ENCODE measurements at places on chromosomes 6 and 20.

DNA sequence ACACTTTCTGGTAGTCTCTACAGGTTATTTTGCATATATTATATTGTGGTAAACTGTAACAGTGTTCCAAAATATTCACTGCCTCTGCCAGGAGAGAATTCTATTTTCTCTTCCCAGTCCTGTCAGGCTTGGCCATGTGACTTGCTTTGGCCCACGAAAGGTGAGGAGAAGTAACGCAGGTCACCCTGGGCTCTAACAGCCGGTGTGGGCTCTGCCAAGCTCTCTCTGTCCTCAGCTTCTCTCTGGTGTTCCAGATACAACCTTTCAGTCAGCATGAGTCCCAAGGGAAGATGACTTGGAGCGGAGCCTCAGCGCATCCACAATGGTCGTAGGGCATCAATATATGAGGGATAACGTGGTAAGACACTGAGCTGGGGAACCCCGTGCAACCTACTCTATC lies 113.0 kb upstream of the RREB1 start:
- DNase-seq, result no peak

DNA sequence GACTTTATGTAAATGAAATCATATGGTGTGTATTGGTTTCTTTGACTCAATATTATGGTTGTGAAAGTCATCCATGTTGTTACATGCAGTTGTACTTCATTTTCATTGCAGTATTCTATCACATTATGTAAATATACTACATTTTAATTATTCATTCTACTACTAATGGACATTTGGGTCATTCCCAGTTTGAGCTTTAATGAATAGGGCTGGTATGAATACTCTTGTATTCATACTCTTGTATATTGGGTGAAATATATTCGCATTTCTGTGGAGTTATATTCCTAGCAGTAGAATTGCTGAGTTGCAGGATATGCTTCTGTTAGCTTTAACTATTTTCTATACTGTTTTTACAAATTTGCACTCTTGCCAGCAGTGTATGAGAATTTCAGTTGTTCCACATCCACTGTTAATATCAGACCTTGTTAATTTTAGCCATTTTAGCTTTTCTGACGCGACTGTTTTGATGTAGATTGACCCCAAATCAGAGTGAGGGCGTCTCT lies 944.3 kb downstream of the KIF16B start:
- DNase-seq, result no peak

GRCh38 chr6:80939898-80940297 lies 812.6 kb downstream of the TENT5A start:
- DNase-seq, result no peak

- peak; percentile 63 for DNase-seq
Measured at GRCh38 chr6:56842686-56843475, 112.0 kb upstream of the BEND6 start.

GRCh38 chr6:125821825-125822281 lies 31.1 kb downstream of the NCOA7 start:
- DNase-seq, result peak; percentile 26

GRCh38 chr20:43243672-43244269 lies 54.1 kb upstream of the PTPRT start:
- DNase-seq, result no peak

- DNase-seq, result peak; percentile 28
Measured at GRCh38 chr20:53708129-53708968, 114.7 kb upstream of the ZNF217 start.

- no peak for DNase-seq
Measured at GRCh38 chr6:31352310-31352682, 4.7 kb downstream of the HLA-B start.

DNA sequence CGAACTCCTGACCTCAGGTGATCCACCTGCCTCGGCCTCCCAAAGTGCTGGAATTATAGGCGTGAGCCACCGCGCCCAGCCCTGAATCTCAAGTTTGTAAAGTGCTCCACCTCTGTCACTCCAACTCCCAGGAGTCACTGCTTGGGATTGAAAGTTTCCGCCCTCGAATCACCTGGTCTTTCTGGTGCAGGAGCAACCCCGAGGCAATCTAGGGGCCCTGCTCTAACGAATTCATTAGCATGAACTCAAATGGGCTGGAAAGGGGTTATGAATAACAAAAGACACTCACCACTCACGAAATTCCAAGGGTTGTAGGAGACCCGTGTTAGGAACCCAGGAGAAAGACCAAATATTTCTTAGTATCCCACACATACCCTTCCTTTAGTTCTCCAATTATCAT lies 26.1 kb downstream of the RBCK1 start:
- DNase-seq, result no peak

DNA sequence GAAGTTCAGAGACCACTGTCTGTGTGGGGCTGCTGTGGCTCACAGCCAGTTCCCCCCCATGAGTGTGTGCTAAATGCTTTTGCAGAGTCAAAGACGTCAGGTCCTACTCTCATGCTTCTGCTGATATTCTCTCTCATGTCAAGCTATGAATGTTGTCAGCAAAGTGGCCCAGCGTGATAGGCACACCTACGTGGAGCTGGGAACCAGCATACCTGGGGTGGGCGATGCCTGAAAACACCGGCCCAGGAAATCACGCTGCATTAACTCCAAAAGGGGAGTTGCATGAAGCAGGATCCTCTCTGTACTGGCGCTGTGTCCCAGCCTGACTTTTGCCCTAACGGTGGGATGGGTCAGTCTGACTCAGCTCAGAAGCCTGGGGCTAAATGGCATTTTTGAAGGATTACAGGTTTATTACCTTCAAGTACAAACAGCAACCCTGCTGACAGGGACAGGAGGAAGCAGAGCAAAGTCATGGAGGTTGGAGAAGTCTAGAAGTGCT lies 9.0 kb upstream of the MRPS10 start:
- peak; percentile 83 for DNase-seq

- no peak for DNase-seq
Measured at GRCh38 chr6:65938000-65938399, 231.0 kb upstream of the EYS start.

- DNase-seq, result no peak
Measured at GRCh38 chr6:82264321-82264720, 16.8 kb upstream of the IBTK start.

DNA sequence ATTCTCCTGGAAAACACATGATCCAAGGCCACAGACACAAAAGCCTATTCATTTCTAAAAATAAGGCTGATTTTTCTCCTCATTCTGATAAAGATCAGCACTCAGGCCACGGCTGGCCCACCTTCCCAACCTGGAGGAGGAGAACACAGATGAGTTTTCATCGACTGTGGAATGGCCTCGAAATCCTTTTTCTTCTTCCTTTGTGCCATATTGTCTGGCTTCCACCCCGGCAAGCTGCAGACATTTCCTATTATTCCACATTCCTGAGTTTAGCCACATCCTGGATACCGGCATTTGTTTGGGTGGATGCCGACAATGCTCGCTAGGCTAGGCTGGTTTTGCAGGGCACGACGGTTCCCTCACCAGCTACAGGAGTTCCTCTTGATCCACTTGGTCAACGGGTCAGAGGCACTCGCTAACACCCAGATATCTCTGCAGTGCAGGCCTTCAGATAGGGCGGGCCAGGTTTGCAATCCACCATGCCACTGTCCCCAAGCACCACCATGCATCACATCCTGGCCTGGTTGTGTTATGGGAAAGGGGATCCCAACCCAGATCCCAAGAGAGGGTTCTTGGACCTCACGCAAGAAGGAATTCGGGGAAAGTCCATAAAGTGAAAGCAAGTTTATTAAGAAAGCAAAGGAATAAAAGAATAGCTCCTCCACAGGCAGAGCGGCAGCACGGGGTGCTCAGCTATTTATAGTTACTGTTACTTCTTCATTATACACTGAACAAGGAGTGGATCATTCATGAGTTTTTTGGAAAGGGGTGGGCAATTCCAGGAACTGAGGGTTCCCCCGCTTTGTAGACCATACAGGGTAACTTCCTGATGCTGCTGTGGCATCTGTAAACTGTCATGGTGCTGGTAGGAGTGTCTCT lies 4.2 kb upstream of the CTSZ start:
- DNase-seq, result no peak

GRCh38 chr20:34549291-34549928 lies 9.1 kb upstream of the MAP1LC3A start:
- DNase-seq, result peak; percentile 62

GRCh38 chr6:168060521-168060931 lies 18.5 kb downstream of the FRMD1 start:
- DNase-seq, result peak; percentile 80

GRCh38 chr6:34366639-34366921 lies 25.9 kb downstream of the NUDT3 start:
- no peak for DNase-seq

GRCh38 chr6:154873546-154873945 lies 121.6 kb upstream of the TIAM2 start:
- DNase-seq, result no peak

- DNase-seq, result peak; percentile 55
Measured at GRCh38 chr6:90025523-90026061, 131.3 kb downstream of the GJA10 start.

- DNase-seq, result no peak
Measured at GRCh38 chr6:1652842-1653241, 43.1 kb downstream of the FOXC1 start.

- peak; percentile 51 for DNase-seq
Measured at GRCh38 chr20:54643761-54644160, 168.4 kb downstream of the DOK5 start.

- DNase-seq, result peak; percentile 55
Measured at GRCh38 chr6:170279977-170280688, 10.7 kb downstream of the DLL1 start.

DNA sequence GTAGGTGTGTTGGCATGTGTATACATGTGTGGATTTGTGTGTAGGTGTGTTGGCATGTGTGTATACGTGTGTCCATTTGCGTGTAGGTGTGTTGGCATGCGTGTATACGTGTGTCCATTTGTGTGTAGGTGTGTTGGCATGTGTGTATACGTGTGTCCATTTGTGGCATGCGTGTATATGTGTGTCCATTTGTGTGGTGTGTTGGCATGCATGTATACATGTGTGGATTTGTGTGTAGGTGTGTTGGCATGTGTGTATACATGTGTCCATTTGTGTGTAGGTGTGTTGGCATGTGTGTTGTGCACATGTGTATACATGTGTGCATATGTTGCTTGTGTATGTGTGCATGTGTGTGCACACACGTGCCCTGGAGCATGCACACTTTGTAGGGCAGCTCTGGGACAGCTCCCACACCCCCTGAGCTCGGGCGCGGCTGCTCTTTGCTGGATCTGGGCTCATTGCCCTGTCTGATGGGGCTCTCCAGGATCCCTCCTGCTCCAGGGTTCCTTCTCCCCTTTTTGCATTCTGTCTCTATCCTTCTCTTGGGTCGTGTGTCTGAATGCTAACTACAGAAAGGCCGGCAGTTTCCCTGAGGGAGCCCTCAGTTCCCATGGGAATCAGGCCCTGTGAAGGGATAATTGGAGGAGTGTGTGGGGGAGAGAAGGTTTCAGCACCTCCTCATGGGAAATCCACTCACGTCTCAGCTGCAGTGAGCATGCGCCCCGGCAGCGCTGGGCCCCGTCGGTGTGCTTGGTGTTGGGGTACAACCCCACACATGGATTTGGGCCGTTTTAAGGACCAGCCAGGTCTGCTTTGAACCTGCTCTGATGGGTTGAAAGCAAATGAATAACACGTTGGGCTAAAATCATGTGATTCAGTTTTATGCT lies 102.0 kb downstream of the ERMARD start:
- DNase-seq, result no peak

DNA sequence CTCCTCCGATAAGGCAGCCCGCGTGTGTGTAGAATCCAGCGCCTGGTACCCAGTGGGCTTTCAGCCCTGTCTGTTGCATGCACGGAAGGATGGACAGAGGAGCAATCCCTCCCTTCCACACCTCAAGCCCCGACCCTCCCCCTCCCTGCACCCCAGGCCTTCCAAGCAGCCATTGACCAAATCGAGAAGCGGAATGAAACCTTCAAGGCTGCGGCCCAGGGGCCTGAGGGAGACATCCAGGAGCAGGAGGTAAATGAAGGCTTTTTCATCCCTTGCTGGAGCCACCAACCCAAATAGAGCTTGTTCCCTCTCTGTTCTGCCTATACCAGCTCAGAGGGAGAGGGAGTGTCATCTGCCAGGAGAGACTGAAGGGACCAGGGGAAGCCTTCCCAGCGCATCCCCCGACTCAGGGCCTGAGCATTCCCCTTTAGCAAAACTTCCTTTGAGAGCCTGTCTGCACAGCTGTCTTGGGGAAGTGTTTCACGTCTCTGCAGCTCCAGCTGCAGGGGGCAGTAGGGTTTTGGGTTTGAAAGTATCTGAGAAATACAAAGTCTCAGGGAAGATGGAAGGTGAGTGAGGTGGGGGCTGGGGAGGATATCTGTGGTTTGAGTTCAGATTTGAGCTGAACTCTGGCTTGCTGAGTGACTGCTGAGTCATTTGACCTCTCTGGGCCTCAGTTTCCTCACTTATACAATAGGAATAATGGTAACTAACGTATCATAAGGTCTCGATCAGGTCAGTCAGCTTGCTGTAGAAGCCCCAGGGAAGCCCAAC lies 16.1 kb downstream of the FGD2 start:
- peak; percentile 42 for DNase-seq

DNA sequence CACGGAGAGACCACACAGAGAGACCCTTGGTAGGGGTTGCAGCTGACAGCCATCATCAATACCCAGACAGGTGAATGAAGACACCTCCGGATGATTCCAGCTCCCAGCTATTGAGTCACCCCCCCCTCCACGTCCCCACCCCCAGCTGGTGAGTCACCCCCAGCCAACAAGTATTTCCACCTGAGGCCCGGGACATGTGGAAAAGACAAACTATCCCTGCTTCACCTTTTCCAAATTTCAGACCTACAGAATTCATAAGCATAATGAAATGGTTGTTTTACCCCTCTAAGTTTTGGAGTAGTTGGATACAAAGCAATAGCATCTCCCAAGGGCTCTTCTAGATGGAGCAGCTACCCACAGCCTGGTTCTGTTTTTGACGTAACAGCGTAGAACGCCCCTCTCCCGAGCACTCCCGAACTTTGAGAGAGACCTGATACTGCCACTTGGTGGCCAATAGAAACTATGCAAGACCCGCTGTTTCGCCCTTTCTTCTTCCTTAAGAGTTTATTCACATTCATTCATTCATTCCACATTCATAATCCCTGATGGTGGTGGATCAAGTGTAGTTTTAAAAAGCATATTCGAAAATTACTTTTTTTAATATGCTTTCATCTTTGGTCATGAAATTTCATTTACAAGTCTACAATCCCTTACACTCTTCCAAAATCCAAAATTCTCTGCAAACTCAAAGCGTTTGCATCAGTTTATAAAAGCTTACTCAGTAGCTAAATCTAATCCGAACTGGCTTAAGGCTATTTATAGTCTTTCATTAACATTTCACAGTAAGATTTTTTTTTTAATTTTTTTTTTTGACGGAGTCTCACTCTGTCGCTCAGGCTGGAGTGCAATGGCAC lies 15.1 kb upstream of the PPP1R16B start:
- DNase-seq, result peak; percentile 63

DNA sequence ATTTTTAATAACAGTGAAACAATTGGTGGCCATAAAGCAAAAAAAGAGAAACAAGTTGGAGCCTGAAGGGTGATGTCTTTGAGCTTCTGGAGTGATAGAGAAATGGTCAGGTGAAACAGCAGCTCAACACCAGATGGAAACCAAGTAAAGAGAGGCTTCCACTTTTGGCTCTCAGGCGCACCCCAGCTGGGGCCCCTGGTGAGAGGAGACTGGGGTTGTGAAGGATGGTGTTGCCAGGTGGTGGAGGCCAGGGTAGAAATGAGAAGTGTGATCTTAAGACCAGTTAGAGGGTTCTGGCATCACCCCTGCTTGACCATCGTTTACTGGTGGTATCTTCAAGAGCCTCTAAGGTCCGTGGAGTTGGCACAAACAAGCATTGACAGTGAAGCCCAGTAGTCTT lies 126.0 kb upstream of the AKIRIN2 start:
- DNase-seq, result no peak
